ENCODE measurements at places on chromosomes 6 and 20. TPM values are rescaled to one million over a fixed set of nuclear protein-coding genes. Genes with fewer than 3 reads are reported as not detected.

The DUSP15 gene
- 0.27 TPM for total RNA-seq

The GRM1 gene
- not detected for total RNA-seq

The MRPL2 gene
- total RNA-seq: 62.5 TPM

The COL21A1 gene
- 2.8 TPM for total RNA-seq

The SMPDL3A gene
- 129 TPM for total RNA-seq

The COL9A1 gene
- total RNA-seq: 0.64 TPM

The NAA20 gene
- total RNA-seq: 39.2 TPM

The GSTA1 gene
- total RNA-seq: 8.1 TPM

DNA sequence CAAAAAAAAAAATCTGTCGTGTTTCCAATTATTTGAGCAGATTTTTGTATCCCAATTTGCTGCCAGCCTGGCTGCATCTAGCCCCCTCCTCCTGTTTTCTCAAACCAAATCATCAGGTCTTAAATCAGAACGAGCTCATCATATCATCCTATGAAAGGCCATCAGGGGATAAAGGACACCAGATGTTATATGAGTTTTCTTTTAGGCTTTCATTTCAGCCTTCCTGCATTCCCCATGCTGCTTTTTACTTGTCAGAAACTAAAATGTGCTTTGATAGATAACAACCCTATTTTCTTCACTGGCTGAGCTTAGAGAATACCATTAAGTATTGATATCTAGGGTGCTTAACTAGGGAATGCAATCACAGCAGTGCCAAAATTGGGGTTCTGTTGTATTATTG, 968.4 kb upstream of the SLC35B3 start:
- no peak for DNase-seq

DNA sequence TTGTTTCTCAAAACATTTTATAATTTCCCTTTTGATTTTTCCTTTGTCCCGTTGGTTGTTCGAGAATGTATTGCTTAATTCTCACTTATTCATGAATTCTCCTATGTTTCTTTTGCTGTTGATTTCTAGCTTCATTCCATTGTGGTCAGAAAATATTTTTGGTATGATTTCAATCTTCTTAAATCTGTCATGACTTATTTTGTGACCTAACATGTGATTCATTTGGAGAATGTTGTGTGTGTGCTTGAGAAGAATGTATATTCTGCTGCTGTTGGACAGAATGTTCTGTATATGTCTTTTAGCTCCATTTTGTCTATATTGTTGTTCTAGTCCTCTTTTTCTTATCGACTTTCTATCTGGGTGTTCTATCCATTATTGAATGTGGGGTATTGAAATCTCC, 286.2 kb upstream of the RNF217 start:
- DNase-seq: no peak

GRCh38 chr20:13449868-13450434, 188.8 kb downstream of the TASP1 start:
- no peak for DNase-seq

DNA sequence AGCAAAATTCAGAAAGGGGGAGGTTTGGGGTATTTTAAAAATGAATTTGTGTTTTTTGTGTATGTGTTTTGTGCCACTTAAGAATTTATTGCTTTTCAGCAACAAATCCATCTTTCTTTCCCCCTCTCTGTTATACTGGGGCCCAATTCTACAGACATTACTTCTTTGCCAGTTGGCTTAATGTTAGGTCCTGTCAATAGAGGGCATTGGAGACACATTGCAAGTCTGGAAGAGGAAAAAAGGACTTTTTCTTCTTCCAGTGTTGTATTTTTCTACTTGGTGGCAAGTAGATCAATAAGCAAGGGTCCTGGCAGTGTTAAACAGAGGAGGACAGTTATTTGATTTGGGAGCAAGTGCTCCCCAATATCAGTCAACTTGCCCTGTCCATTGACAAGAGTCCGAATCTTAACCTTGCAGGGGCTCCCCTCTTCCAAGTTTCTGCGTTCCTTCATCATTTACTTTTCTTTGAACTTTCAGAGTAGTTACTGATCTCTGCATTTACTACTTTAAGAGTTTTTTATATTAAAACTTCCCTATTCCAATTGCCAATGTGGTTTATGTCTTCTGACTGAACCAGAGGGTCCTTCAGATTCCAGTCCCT, 23.4 kb downstream of the SCML4 start:
- DNase-seq: no peak

DNA sequence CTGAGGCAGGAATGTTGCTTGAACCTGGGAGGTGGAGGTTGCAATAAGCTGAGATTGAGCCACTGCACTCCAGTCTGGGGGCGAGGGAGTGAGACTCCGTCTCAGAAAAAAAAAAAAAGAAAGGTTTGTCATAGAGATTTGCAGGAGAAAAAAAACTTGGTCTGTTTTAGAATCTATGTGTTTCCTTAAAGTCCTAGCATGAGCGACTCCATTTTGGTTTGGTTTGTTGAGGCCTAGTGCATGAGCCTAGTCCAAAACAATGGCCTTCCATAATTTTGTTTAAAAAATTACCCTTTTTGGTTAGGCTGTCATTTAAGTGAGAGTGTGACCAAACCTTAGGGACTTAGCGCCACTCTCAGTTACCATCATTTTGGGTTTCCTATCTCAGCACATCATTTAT, 8.2 kb upstream of the GNMT start:
- no peak for DNase-seq

- no peak for DNase-seq
Measured at GRCh38 chr6:166595061-166595780, 8.7 kb upstream of the RAMACL start.

DNA sequence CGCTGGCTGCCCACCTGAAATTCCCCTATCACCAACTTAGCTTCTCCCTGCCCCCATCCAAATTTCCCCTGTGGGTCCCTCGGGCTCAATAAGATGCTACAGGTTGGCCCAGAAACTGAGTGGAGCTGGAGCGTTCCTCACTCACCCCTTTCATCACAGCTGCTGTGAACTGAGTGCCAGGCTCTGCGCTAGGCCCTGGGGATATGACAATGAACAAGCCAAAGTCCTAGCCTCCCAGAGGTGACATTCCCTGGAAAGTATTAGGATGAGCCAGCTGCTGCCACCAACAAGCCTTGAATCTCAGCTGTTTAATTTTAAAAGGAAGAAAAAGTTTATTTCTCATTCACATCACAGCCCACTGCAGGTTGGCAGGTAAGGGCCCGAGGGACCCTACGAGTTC, 86.6 kb upstream of the EYA2 start:
- DNase-seq: no peak

DNA sequence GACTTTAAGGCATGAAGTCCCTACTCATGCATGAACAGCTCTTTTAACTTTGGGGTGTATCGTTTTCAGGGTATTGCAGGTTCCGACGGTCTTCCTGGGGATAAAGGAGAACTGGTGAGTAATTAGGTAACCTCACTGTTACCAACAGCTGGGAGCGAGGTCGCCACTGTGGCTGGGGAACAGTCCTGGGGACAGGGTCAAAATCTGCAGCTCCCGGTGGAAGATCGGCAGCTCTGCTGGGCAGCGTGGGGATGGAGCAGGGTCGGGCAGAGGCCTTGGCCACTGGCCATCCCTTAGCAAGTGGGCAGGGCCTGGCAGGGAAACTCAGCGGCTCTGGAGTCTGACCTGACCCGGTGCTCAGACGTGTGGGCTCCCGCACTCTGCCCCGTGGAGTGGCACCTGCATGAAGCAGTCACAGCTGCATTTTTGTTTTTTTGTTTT, 16.1 kb downstream of the COL9A3 start:
- DNase-seq: peak; percentile 38

DNA sequence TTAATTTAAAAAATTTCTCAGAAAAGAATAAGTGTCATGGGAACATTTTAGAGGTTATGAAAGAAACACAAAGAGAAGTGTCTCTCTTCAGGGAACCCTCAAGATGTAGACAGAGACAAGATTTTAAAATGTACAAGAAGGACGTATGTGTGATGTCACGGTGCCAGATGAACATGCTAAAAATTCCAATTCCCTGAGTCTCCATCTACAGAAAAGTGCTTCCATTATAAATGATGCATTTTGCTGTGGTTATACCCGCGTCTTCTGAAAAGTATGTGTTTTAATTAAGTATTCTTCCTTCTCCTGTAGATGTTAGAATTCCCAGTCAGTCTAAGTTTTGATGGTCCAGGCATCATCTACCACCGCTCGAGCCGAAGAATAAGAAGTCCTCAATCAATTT, 489.1 kb downstream of the PREX1 start:
- DNase-seq: no peak

GRCh38 chr20:18705490-18705889, 108.1 kb upstream of the SCP2D1 start:
- no peak for DNase-seq

- DNase-seq: no peak
Measured at GRCh38 chr20:20143646-20144045, 91.3 kb downstream of the CFAP61 start.

DNA sequence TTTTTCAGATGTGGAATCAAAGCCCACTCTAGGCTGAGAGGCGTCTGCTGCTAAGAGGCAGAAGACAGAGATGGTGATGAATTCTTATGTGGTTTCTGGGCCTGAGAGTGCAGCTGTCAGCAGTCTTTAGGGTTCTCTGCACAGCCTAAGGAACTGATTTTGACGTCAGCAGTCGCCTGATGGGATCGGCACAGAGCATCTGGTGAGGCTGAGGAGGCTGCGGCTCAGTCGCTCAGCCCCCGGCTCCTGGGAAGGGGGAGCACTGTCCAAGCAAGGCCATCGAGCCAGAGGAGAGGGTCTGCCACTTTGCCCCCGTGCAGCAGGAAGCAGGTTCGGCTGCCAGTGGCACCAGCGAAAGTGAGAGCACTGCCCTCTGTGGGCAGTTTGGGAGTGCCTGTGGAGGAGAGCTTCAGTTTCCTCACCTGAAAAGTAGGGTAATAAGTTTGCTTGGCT, 92.5 kb downstream of the TCP11 start:
- peak; percentile 36 for DNase-seq

DNA sequence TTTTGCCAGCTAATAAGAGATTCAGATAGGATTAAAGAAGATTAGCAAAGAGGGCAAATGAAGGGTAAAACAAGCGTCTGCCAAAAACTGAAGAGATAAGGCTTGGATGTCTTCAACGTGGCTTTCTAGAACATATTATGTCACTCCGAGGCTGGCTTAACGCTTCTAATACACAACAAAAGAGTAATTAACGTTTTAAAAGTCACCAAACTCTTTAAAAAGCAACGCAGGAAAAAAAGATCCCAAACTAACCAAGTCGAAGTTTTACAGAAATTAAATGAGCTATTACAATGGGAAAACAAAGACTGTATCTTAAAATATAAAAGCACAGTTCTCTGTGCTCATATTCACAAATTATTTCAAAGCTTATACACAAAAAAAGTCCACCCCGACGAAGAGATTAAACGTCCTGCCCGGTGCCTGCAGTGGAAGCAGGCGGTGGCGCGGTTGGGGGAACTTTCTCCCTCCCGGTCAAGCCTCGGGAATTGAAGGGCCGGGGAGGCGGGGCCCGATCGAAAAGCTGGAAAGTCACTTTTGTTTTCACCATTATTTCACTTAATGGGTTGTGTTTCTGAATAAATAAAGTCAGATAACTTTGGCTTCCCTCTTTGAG, 1.2 kb downstream of the MAK start:
- DNase-seq: peak; percentile 30

DNA sequence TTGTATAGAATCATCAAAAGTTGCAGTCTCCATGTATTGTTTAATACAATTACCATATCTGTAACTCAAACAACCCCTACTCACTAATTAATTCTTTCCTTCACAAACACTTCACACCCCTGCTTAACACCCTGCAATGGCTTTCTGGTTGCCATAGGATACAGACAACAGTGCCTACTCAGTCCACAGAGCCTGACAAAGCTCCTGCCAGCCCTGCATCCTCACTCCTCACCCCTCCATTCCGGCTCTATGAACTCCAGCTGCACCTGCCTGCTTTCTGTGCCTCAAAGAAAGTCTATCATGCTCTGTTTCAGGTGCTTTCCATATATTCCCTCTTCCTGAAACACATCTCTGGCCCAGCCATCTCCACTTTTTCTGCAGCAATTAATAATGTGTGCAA, 253.4 kb downstream of the HACE1 start:
- peak; percentile 25 for DNase-seq

DNA sequence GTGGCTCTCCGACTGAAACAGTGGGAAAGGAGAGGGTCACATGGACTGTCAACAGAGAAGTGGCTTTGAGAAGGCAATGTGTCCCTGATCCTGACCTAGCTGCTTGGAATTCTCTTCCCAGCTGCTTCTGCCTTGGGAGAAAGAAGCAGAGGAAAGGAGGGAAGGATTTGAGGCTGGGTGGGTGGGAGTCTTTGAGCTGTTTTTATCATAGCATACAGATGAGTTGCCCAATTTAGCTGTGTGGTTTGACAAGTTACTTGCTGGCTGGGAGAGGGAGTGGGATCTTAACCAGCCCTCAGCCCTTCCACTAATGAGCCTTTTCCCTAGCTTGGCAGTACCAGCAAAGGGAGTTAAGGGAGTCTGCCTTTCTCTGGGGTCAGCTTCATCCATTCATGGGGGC, 51.1 kb upstream of the MYL9 start:
- DNase-seq: no peak
